H4 (cell line): ENCODE measurements at places on chromosomes 7 and 10. TPM values are rescaled to one million over a fixed set of nuclear protein-coding genes. Genes with fewer than 3 reads are reported as not detected.
A peak's percentile ranks its signal among the peaks of the same experiment; 100 is the strongest.

Gene ANXA8L1
- total RNA-seq, result not detected in 2 replicates

Gene GPR85
- total RNA-seq, result 2.4 and 2.7 TPM in 2 replicates

Gene SYT15
- total RNA-seq, result 0.17 and 3.0 TPM in 2 replicates

Gene MGAM2
- not detected in 2 replicates for total RNA-seq

Gene STRIP2
- 2.2 and 3.7 TPM in 2 replicates for total RNA-seq

GRCh38 chr10:74823791-74824183 is 2.6 kb upstream of the KAT6B start:
- no peak for DNase-seq

GRCh38 chr7:84100866-84101265 is 93.7 kb downstream of the SEMA3A start:
- DNase-seq, result peak; percentile 73

GRCh38 chr7:50281680-50282445 is 22.7 kb upstream of the IKZF1 start:
- no peak for DNase-seq

- DNase-seq, result no peak
These were observed 265.1 kb downstream of the LRMDA start for GRCh38 chr10:75696536-75696935.

- no peak for DNase-seq
These were observed 136.6 kb upstream of the CCDC6 start for GRCh38 chr10:60042914-60043313.

- DNase-seq, result no peak
These were observed 172.8 kb downstream of the ZMYND11 start for GRCh38 chr10:308101-308500.

GRCh38 chr10:26647602-26648244 is 49.8 kb upstream of the PDSS1 start:
- DNase-seq, result no peak
